Dermis microvascular lymphatic vessel endothelial cell (primary cell): ENCODE measurements at places on chromosomes 2 and 18.

DNA sequence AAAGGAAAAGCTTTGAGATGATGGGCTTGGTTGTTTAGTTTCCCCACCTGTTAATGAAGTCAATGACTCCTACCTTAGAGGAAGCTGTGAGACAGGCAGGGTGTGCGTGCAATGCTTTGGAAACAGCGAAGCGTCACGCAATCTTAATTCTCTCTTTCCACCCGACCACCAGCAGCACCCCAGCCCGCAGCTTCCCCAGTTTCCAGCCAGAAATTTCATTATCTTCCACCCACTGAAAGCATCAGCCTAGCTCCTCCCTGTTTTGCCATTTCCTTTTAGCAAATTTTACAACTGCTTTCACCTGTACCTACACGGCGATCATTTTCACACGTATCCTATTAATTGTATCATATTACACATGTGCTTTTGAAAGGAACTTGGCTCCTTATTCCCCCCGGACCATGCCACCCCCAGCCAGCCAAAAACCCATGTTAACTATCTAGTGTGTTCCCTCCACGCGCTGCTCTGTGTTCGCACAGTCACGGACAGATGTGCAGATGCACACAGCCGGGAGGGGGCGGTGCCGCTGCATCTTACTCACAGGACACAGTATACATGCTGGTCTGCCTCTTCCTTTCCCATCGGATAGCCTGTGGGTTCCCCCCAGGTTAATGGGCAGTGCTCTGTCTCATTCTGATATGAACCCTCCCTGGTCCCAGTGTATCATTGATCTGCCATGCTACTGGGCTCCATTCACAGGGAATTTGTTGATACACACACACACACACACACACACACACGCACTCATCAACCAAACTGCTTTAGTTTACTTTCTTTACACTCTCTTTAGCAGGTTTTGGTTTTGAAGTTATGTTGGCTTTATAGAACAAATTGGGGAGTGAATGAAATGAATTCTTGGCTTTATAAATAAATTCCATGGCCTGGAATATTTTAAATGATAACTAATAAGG lies 22.4 kb downstream of the CYP27C1 start:
- DNase-seq = peak; percentile 15

DNA sequence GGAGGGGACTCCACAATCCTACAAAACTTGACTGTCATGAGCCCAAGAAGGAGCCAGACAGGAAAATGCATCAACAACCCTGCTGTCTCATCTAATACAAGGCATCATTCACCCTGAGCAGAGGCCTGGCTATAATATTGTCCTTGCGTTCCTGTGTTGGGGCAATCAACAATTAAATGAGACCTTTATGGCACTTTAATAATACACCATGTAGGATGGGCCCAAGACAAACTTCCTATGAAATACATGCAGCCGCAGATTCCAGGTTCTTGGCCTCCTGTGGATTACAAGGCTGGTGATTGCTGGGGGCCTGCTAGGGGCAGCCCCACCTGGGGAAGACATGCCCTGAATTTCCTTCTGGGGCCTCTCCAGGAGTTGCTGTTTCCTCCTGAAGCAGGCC lies 82.8 kb upstream of the PPP1CB start:
- no peak for DNase-seq

DNA sequence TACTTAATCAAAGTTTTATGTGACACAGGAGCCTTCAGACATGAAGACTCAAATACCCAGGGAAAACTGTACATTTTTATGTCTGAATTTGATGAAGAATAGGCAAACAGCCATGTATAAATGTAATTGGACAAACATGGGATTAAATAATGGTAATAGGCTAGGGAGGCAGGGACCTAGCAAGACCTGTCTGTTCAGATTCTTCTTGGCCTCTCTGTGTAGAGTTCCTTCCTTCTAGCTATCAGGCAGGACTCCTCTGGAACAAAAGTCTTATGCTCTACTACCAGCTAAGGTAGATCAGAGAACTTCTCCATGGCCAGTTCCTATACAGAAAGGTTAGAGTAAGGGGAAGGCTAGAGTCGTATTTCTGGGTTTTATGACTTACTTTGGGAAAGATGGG lies 9.5 kb upstream of the PARD3B start:
- DNase-seq = no peak

DNA sequence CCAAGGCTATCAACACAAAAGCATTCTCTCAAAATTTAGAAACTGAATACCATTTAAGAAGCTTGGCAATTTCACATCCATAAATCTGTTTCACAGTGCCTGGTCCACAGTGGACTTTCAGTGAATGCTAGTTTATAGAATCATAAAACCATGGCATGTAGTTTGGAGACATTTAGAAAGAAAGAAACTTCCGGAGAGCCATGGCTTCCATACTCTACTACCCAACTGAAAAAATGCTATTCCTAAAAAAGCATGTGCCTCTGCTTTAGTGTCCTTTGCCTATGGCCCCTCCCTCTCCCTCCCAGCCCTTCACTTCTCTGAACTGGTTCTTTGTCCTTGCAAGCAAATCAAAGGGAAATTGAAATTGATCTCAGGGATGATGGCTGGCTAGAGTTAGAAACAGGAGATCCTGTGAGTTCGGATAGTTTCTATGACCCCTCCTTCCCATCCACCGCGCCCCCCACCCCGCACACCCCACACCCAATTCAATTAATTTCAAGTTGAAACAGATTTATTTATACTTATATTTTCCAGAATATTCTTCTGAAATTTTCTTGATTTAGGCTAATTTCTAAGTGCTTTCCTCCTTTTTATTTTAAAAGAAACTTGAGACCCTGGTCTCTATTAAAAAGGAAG lies 248.3 kb downstream of the TRIB2 start:
- no peak for DNase-seq

- DNase-seq = no peak
Observed at GRCh38 chr2:7430421-7430868, 513.2 kb downstream of the RNF144A start.

DNA sequence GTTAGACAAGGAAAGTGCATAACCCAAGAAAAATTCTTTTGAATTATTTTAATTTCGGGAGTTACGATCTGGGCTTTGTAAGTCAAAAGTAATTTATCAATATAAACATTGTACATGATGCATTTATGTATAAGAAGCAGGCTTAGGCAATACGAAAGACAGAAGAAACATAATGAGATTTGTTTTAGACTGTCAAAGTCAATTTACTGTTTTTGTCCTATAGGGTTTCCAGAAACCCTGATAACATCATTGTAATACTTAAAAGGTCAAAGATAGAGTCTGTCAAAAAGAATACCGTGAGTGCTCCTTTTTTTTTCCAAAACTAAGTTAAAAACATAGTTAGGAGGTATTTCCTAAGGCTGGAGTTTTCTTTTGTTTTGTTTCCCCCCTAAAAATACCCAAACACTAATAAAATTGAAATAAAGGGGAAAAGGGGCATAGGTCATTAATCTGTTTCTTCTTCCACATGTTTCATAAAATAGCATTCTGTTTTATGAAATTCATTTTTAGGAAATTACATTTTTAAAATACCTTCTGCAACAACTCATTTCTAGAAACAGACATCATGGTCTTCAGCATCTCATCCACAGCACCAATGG lies 16.1 kb downstream of the C1D start:
- DNase-seq = no peak

- no peak for DNase-seq
Observed at GRCh38 chr2:56380861-56381260, 197.1 kb downstream of the CCDC85A start.

GRCh38 chr2:196171248-196171871 lies at the start of gene STK17B:
Gene STK17B, minus strand, starts transcription at chr2:196171578. Its CDS starts 8,195 bp downstream, at chr2:196163383.
- DNase-seq = peak; percentile 86

- DNase-seq = no peak
Observed at GRCh38 chr2:40559175-40559574, 107.3 kb upstream of the SLC8A1 start.

DNA sequence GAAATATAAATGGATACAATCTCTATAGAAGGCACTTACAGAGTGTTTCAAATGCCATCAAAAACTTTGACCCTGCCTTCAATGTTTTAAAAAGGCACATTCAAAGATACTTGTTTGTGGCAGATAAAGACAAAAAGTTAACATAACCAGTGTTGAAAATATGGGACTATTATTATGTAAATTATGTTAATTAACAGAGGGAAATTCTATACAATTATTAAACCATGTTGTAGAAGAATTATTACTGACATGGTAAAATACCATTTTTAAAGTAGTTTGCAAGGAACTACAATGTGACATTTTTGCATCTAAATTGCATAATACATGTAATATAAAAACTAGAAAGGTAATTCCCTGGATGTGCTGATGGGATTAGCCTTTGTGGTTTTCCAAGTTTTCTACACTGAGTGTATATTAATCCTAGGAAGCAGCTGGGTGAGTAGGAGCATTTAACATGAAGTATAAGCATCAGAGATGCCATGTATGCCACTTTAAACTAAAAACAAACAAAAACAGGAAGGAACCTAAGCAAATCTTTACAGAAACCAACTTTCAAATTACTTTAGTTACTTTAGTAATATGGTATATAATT lies 21.7 kb downstream of the MIB1 start:
- no peak for DNase-seq

DNA sequence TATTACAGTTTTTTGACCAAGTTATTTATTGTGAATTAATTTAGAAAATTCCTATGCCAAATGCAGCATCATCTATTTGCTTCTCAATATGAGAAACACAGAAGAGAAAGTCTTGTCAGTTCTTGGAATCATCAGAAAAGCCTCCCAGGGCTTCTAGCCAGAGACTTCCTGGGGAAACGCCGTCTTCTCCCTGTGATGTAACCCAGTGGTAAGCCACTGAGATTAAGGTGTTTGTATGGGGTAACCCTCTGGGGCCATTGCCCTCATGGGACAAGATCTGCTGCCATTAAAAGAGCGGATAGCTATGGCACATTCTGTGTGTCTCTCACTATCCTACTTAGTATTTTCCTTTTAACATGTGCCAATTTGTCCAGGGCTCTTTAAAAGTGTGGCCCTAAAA lies 28.0 kb downstream of the ANKRD29 start:
- no peak for DNase-seq

DNA sequence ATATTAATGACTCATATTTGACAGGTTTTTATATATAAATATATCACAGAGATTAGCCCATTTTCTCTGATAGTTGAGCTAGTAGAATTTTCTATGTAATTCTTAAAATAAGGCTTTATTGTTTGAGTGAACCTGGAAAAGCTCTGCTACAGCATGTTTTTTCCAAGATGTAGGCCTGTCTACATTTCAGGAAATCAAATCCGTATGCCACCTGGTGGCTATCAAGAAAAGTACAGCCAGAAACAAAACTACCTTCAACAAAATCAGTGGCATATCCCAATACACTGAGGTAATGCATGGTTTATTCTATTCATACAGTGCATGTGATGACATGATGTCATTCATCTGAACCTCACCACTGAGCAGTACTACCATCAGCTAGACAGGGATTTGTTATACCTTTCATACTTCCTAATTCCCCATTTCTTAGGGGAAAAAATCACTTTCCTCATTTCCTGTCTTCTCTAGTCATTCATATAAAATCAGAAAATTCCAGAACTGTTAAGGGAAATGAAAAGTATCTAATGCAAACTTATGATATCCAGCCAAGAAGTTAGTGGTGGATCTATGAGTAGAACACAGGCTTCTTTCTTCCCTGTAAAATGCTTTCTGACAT lies 310.4 kb upstream of the SYT4 start:
- DNase-seq = peak; percentile 53

- DNase-seq = peak; percentile 4
Observed at GRCh38 chr2:218516614-218517013, 51.5 kb downstream of the USP37 start.

DNA sequence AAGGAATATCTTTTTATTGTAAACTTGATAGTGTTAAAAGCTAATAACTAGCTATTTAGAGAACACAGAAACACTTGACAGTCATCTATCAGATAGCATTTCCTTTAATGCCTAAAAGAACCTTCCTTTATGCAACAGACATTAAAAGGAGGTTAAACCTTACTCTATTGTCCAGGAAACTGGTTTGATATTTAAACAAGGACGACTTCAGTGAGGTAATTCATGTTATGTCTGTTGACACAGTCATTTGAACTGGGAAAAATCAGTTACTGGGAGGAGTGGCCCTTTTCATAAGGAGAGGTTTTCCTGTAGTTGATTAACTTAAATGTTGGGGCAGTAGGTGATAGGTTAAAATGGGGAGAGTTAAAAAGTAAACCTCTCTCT lies 6.7 kb downstream of the TGIF1 start:
- no peak for DNase-seq

GRCh38 chr2:52659546-52659945 lies 1108.1 kb upstream of the CHAC2 start:
- no peak for DNase-seq

GRCh38 chr2:175147186-175147585 lies 20.8 kb downstream of the ATF2 start:
- DNase-seq = no peak

DNA sequence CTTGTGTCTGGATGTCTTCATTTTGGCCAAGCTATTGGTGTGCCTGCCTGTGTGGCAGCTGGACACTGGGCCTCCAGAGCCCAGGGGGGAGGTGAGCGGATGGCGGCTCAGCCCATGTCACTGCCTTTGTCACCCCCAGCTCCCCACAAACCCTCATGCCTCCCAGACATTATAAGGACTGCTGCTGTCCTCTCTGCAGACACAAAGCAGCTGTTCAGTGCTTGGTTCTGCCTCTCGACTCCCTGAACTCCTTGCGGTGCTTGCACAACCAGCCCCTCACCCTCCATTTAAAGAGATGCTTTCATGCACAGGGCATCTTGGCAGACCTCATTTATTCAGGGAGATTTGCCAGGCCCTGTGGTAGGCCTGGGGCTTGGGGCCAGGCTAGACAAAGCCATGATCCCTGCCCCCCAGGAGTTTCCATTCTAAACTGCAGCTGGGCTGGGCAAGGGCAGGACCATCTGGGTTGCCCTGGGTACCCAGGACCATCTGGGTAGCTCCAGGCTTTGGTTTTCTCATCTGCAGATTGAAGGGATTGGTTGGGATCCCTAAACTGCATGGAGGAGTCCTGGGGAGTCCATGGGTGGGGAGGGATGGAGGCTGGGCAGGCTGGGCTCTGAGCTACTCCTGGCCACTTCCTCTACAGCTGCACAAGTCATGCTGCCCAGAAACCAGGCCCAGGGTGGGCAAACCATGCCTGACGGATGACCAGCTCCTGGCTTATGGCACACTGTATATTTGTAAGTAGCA lies 168.5 kb downstream of the CELF4 start:
- no peak for DNase-seq

DNA sequence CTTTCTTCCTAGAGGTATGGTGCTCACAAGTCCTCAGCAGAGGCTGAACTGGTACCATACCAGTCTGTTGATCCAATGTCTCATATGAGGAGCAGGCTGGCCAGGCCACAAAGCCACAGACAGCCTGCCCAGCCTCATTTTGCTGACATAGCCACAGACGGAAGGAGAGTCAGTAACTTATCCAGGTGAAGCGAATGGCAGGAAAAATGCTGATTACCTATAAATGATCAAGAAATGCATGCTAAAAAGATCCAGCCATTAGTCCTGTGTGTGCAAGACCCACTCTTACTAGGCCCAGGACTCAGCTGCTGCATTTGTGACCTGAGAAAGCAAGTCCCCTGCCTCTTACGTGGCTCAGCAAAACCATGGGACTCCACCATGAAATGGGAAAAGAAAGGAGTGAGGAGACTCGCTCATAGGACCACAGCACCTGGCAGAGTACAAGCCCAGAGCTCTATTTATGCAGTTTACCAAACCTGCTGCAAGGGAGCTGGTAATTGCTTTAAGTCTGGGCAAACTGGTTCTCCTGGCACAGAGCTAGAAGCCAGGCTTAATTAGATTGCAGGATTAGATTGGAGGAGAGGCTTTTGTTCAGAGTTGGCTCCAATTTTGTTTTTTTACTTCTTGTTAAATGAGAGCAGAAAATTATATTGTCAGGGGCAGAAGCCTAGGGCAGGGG lies 19.0 kb downstream of the RHOB start:
- DNase-seq = no peak
